SK-N-MC (cell line): ENCODE measurements at places on chromosomes 4 and X.

GRCh38 chr4:124061413-124061812, 651.1 kb downstream of the ANKRD50 start:
- peak; percentile 90 for DNase-seq

DNA sequence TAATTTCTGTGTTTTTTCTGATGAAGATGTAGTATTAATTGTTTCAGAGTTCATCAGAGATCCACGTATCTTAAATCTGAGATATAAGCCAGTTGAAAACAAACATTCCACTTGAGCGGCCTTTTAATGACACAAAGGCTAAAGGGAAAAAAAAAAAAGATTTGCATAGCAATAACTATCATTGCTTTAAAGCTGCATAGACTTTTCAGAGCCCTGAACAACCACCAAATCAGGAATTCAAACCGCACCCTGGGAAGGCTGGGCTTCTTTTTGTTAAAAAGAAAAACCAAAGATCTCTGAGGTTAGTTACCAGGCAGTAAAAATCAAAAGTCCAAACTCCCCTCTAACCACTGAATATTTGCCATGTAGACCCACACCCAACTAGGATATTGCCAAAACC, 206.0 kb downstream of the HHIP start:
- DNase-seq: no peak

- DNase-seq: no peak
Observed at GRCh38 chr4:168511780-168512489, 15.1 kb downstream of the PALLD start.

DNA sequence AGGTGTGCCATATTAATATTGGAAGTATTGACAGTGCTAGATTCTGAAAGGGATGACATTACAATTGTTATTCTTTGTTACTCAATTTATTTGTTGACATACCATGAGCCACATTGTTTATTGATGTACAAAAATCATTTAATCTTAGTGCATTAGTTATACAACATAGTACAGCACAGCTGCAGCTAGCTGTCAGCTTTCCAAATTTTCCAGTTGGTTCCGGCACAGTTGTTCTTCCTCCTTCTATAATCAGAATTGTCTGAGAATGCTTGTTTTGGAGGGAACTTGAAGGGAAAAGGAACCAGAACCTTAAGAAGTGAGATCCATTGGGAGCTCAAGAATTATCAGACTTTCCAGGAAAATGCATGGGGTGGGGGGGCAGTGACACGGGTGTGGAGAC, 281.4 kb downstream of the ZIC3 start:
- no peak for DNase-seq

GRCh38 chrX:36583674-36584073, 424.5 kb upstream of the FAM47C start:
- DNase-seq: no peak

DNA sequence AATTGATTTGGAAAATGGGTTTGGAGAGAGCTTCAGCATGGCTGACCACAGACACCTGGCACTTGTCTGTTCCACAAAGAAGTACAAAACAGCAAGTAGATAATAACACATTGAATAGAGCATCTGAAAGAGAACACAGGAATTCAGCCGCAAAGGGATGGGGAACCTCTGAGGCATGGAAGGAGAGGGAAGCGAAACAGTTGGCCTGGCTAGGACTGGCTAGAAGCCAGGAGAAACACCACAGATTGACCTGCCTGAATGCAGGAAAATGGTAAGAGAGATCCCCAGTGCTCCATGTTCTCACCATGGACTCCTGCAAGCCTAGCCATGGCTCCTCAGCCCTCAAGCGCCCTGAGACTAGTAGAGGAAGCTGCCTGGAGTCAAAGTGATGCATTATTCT, 169.7 kb upstream of the SH3RF1 start:
- no peak for DNase-seq
